Left kidney (tissue), 8 donors: ENCODE measurements at places on chromosomes 16 and 17. TPM values are rescaled to one million over a fixed set of nuclear protein-coding genes. Genes with fewer than 3 reads are reported as not detected.

DHX8 gene
- polyA plus RNA-seq: 45.2 TPM

PRKCB gene
- 3.8 TPM for polyA plus RNA-seq

PIMREG gene
- 43.5 TPM for polyA plus RNA-seq

ABCC6 gene
- polyA plus RNA-seq: 23.5 TPM

DRG2 gene
- 37.2 TPM for polyA plus RNA-seq

SCGB1C2 gene
- polyA plus RNA-seq: 0.35 TPM

DHRS7C gene
- not detected for polyA plus RNA-seq

KRT40 gene
- polyA plus RNA-seq: not detected

WSCD1 gene
- polyA plus RNA-seq: 13.2 TPM

UNKL gene
- 19.8 TPM for polyA plus RNA-seq

BBS2 gene
- 122 TPM for polyA plus RNA-seq

IST1 gene
- polyA plus RNA-seq: 359 TPM

ARHGAP27 gene
- polyA plus RNA-seq: 16.1 TPM

MMP28 gene
- polyA plus RNA-seq: 1.2 TPM

PYDC1 gene
- not detected for polyA plus RNA-seq

SLC52A1 gene
- 0.47 TPM for polyA plus RNA-seq

P3H4 gene
- 37.8 TPM for polyA plus RNA-seq

NLGN2 gene
- 28.1 TPM for polyA plus RNA-seq

TEX14 gene
- polyA plus RNA-seq: 1.6 TPM

CDR2L gene
- 8.0 TPM for polyA plus RNA-seq
